Activated B cell treated with CpG ODN at 0.5 μM for 24 hours (primary cell): ENCODE measurements at places on chromosomes 6 and 20. TPM values are rescaled to one million over a fixed set of nuclear protein-coding genes. Genes with fewer than 3 reads are reported as not detected.

Gene TSBP1
- not detected in 2 replicates for total RNA-seq

Gene CRISP2
- not detected in 2 replicates for total RNA-seq

Gene ULBP3
- total RNA-seq, result 0.46 and 0.80 TPM in 2 replicates

Gene PSORS1C1
- total RNA-seq, result 0.49 and 0.93 TPM in 2 replicates

Gene B3GAT2
- not detected in 2 replicates for total RNA-seq

Gene RSPH4A
- total RNA-seq, result 0.39 and 0.40 TPM in 2 replicates

Gene ADGRF5
- not detected in 2 replicates for total RNA-seq

Gene SOX4
- total RNA-seq, result 3.4 and 3.5 TPM in 2 replicates

Gene TPX2
- total RNA-seq, result 2.2 and 2.8 TPM in 2 replicates

Gene MAS1
- not detected in 2 replicates for total RNA-seq

Gene MEI4
- not detected in 2 replicates for total RNA-seq

Gene SYTL3
- 5.8 and 6.0 TPM in 2 replicates for total RNA-seq

Gene OR2W1
- not detected in 2 replicates for total RNA-seq

Gene PPIL6
- total RNA-seq, result 0.73 and 0.91 TPM in 2 replicates

Gene BEND3
- total RNA-seq, result 3.5 and 3.7 TPM in 2 replicates

Gene COL9A1
- total RNA-seq, result not detected in 2 replicates

Gene ENPP3
- total RNA-seq, result 0.07 and 0.29 TPM in 2 replicates

Gene POM121L2
- not detected in 2 replicates for total RNA-seq

Gene EEF1A2
- 1.2 and 1.6 TPM in 2 replicates for total RNA-seq

Gene HCRTR2
- not detected in 2 replicates for total RNA-seq

Gene CDH4
- total RNA-seq, result not detected in 2 replicates

Gene SALL4
- not detected in 2 replicates for total RNA-seq

Gene ALDH5A1
- 15.9 and 17.5 TPM in 2 replicates for total RNA-seq

Gene HLA-DPA1
- total RNA-seq, result 718 and 730 TPM in 2 replicates

Gene DEFB124
- not detected in 2 replicates for total RNA-seq

Gene MARCKS
- 94.7 and 100 TPM in 2 replicates for total RNA-seq

Gene APCDD1L
- not detected in 2 replicates for total RNA-seq

Gene PRR18
- total RNA-seq, result 0.10 TPM in 1 of 2 replicates, not detected in the other

Gene NNAT
- 0.40 TPM in 1 of 2 replicates, not detected in the other for total RNA-seq

Gene CCN5
- not detected in 2 replicates for total RNA-seq
